ENCODE measurements at places on chromosomes 7 and 10. TPM values are rescaled to one million over a fixed set of nuclear protein-coding genes. Genes with fewer than 3 reads are reported as not detected.
A peak's percentile ranks its signal among the peaks of the same experiment; 100 is the strongest.

The EXOC6 gene
- 15.7 TPM for polyA plus RNA-seq

The MYO3A gene
- polyA plus RNA-seq: 7.5 TPM

The TMEM139 gene
- polyA plus RNA-seq: 58.1 TPM

The CFAP70 gene
- polyA plus RNA-seq: 22.8 TPM

The TMEM196 gene
- polyA plus RNA-seq: not detected

The GDI2 gene
- 348 TPM for polyA plus RNA-seq

The IFIT1B gene
- 0.11 TPM for polyA plus RNA-seq

The MACC1 gene
- polyA plus RNA-seq: 9.0 TPM

The OR6V1 gene
- not detected for polyA plus RNA-seq

The SORCS3 gene
- 5.7 TPM for polyA plus RNA-seq

The SLC16A9 gene
- 31.8 TPM for polyA plus RNA-seq

The PI4K2A gene
- 20.8 TPM for polyA plus RNA-seq

The UPP1 gene
- 14.6 TPM for polyA plus RNA-seq

The CDH23 gene
- 2.1 TPM for polyA plus RNA-seq

The CELF2 gene
- 11.9 TPM for polyA plus RNA-seq

The MUC3A gene
- 0.69 TPM for polyA plus RNA-seq

The SPDYE16 gene
- polyA plus RNA-seq: 4.0 TPM

- DNase-seq: peak; percentile 15
These were observed 66.9 kb upstream of the SLC25A13 start for GRCh38 chr7:96388620-96389383.

DNA sequence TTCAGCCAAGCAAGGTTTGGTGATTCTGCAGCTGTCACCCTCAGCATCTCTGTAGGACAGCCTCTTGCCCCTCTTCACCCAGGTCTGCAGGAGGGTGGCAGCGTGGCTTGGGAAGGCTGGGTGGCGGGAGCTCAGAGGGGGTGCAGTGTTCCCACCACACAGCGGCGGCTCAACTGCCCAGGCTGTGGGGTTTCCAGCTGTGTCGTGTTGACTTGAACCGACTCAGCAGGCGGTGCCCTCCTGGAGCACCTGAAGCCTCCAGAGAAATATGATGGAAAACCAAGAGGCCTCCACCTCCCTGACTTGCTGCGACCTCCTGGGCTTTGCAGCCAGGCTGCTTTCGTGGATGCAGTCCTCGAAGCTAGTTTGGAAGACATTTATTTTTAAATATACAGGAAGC lies 68.0 kb upstream of the KLF6 start:
- no peak for DNase-seq

DNA sequence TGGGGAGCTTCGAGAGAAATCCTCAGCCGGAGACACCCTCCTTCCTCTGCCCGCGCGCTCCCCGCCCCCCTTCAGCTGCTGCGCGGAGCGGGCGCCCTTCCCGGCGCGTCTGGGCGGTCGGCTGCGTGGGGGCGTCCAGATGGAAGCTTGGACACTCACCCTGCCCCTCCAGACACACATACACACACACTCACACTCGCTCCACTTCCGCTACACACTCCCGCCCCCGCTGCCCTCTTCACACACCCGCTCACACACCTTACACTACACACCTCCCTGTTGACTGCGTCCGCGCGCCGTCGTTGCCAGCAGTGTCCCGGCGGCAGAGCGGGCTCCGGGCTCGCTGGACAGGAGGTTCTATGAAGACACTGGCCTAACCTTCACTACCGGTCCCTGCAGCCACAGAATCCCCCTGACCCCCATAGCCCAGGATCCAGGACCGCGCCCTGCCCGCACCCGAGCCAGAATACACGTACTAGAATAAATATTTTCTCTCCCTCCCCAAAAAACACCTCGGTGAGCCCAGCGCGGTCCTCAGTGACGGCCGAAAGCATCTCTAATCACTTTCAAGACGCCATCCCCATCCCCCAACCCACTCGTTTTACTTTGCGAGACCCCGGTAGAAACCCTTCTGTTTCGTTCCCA lies 1.1 kb upstream of the EGR2 start:
- DNase-seq: peak; percentile 17

DNA sequence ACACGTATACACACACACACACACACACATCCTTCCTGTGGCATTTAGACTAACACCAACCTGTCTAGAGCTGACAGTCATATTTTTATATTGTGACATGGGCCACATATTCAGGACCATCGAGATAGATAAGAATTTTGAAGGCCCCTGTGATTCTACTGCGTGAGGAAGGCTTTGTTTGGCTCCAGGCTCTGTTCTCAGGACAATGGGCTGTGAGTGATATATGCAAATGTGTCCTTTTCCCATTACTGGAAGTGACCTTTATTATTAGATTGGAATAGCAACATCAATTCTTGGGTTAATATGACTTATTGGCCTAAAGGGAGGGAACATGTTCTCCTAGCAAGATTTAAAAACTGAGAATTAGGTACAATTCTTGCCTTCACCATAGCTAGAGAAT lies 156.1 kb downstream of the SPAG6 start:
- no peak for DNase-seq

GRCh38 chr10:109592391-109592790 lies 330.9 kb downstream of the XPNPEP1 start:
- no peak for DNase-seq

- no peak for DNase-seq
These were observed 30.7 kb upstream of the RBM20 start for GRCh38 chr10:110613341-110613995.

GRCh38 chr10:35420827-35421552 lies 84.7 kb downstream of the CCNY start:
- DNase-seq: no peak

- DNase-seq: no peak
These were observed 3.7 kb upstream of the FZD9 start for GRCh38 chr7:73429622-73430505.

DNA sequence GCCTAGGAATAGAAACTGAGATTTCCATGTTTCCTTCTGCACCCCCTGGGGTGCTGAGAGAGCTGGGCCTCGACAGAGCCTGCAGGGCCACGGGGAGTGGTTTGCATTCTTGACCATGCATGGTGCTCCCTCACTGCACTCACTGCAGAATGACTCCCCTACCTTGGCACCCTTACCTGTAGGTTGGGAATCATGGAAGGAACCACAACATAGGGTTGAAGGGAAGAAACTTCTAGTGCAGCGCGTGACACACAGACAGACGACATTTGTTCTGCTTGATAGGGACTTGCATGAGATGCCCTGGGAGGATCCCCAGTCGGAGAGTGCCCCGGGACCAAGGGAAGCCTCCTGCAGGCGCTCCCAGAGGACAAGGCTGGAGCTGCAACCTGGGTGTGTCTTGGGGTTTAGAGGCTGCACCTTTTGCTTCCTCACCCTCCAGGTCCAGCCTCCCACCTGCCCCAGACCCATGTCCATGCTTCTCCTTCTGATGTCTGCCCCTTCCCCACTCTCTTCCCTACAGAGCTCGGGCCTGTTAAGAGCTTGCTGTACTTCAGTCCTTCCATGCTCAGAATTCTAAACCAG lies 245.2 kb downstream of the ABCA13 start:
- no peak for DNase-seq

GRCh38 chr7:32500922-32501341 lies 5.6 kb downstream of the AVL9 start:
- no peak for DNase-seq

DNA sequence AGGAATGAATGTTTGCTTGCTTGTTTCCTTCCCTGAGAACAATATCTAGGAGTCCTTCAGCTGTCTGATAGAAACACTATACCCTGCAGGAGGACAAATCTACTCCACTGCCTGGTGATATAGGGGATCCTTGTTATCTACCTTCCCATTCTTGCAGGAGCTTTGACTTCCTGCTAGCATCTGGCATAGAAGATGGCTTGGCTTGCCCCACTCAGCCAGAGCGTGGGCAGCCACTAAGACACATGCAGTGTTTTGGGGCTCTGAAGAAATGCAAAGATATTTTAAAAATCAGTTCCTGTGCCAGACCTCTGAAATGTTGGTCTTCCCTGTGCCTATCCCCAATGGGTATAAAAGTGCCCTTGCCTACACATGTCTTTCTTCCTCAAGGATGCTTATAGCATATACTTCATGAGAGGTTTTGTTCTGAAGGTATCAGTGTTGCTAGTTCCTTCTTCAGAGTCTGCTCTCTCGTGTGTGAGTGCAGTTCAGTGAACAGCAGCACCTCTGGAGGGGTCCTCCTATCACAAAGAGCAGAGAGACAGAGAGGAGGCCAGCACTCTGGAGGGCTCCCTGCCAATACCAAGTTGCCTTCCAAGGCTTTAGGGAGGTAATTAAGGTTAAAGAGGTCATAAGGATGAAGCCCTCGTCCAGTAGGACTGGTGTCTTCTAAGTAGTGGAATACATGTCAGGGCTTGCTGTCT lies 149.1 kb upstream of the CALCR start:
- no peak for DNase-seq

DNA sequence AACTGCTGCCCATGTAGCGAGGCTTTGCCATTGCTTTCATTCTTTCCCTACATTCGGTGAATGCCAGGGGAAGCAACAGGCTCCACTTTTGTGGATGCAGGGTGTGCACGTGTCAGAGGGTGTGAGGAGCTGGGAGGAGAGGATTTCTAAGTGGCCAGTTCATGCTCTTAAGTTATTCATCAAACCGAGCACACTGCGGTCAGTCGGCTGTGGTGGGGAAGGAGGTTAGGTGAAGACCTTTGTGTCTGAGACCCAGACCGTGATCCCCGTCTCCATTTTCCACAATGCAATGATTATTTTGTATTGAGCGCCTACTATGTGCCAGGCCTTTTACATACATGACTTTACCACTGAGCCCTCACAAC lies 438.6 kb upstream of the GALNT17 start:
- no peak for DNase-seq

DNA sequence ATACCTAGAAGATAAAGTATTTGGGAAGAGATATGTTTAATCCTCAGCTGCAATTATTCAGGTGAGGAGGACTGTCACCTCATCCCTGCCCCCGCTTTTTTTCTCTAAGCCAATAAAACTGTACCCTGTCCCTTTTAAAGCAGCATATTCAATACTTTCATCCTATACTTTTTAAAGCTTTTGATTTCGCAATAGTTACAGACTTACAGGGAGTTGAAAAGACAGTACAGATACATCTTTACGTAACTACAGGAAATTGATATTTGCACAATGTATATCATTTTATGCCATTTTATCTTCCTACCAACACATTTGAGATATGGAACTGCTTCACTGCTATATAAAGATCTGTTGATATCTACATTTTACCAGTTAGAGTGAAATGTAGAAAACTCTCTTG lies 47.6 kb downstream of the STK17A start:
- no peak for DNase-seq

DNA sequence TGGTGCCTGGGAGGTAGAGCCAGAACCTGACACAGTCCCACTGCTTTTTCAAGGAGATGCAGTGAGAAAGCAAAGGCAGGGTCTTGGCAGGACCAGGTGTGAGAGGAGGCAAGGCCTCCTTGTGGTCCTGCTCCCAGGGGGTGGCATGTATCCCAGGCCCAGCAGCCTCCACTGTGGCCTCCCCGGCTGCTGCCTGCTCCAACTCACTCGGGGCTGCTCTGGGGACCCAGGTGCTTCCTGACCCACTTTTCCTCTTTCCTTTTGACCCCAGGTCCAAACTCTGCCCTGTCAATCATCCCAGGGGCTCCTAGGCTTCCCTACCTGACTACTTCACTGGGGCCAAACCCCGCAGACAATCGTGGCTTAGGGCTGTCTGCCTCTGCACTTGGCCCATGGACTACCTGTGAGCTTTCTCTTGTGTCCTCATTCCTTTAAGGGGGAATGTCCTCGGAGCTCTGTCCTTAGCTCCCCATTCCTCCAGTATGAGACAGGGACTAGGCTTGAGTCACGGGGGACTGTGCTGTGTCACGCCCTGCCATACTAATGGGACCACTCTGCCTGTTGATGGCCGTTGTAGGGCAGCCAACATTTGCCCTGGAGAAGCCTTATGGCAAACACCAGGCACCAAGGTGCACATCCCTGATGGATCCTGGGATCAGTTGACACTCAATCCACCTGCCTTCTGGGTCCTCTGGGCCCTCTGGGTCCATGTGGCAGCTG lies 1.1 kb upstream of the AEBP1 start:
- DNase-seq: no peak

GRCh38 chr10:103592186-103593021 lies 98.9 kb downstream of the NEURL1 start:
- DNase-seq: no peak

DNA sequence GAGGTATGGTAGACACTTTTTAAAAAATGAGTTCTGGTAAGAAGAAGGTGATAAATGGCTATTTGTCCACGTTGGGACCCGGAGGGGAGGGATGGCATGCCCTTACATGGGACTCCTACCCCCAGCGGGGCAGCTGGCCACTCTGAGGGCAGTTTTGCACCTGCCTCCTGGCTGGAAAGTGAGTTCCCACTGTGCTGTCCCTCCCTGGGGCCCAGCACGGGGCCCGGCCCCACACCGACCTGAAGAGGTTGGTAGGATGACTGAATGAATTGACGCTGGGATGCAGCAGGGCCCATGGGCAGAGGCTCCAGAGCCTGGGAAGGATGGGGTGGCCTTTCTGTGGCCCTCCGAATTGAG lies 601 bp upstream of the AEBP1 start:
- no peak for DNase-seq

GRCh38 chr10:77984986-77985385 lies 44.3 kb downstream of the POLR3A start:
- DNase-seq: no peak

GRCh38 chr7:158409120-158409519 lies 178.5 kb downstream of the PTPRN2 start:
- no peak for DNase-seq

- DNase-seq: no peak
These were observed 48.6 kb downstream of the MCU start for GRCh38 chr10:72740528-72740927.

DNA sequence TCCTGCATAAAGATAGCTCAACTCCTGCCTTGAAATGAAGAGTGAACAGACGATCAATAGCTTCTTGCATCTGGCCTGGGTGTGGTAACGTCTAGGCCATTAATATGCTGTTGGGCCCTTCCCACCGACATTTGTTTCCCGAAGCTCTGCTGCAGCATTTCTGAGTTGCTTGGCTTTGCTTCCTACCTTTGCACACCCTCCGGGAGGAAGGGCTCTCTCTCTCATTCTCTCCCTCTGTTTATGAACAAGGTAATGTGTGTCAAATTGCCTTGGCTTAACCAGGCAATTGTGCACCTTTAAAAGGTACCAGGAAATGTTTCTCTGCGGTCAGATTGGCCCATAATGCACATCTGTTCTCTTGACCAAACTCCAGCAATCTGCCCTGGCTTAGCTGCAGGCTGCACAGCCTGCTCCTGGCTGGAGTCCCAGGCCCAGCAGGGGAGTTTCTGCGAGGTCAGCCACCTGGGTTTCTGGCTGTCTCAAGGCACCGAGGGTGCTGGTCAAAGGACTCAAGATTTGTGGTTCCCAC lies 223.7 kb downstream of the SNX10 start:
- DNase-seq: no peak

GRCh38 chr7:149778696-149779501 lies 5.5 kb upstream of the ZNF467 start:
- DNase-seq: no peak

GRCh38 chr10:23742368-23742767 lies 303.5 kb downstream of the OTUD1 start:
- no peak for DNase-seq

GRCh38 chr10:24519950-24520349 lies 203.7 kb downstream of the ARHGAP21 start:
- DNase-seq: no peak

- DNase-seq: no peak
These were observed 82.3 kb upstream of the GTF2I start for GRCh38 chr7:74575083-74575784.

- peak; percentile 30 for DNase-seq
These were observed 34.7 kb downstream of the GSDME start for GRCh38 chr7:24722386-24723177.

- DNase-seq: no peak
These were observed 92.6 kb downstream of the POLL start for GRCh38 chr10:101495324-101495925.
